AG10803 (cell line): ENCODE measurements at places on chromosomes 7 and 10.

DNA sequence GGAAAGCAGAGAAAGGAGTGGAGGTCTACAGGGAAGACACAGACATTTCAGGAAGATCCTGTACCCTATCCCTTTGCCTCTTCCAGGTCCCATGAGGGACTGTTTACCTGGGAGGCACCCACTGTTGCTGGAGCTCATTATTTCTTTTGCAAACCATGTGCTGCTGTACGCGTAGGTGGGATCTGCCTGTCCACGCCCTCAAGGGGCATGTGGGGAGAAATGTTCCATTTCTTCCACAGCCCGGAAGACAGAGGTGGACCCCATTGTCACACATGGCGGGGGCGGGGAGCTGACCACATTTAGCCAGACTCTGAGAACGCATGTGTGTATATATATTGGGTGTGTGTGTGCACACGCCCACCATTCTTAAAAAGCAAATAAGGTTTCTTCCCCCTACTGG lies 2.0 kb downstream of the PLXNA4 start:
- DNase-seq = no peak

GRCh38 chr10:21208666-21209316 lies 311.7 kb upstream of the NEBL start:
- DNase-seq = no peak

DNA sequence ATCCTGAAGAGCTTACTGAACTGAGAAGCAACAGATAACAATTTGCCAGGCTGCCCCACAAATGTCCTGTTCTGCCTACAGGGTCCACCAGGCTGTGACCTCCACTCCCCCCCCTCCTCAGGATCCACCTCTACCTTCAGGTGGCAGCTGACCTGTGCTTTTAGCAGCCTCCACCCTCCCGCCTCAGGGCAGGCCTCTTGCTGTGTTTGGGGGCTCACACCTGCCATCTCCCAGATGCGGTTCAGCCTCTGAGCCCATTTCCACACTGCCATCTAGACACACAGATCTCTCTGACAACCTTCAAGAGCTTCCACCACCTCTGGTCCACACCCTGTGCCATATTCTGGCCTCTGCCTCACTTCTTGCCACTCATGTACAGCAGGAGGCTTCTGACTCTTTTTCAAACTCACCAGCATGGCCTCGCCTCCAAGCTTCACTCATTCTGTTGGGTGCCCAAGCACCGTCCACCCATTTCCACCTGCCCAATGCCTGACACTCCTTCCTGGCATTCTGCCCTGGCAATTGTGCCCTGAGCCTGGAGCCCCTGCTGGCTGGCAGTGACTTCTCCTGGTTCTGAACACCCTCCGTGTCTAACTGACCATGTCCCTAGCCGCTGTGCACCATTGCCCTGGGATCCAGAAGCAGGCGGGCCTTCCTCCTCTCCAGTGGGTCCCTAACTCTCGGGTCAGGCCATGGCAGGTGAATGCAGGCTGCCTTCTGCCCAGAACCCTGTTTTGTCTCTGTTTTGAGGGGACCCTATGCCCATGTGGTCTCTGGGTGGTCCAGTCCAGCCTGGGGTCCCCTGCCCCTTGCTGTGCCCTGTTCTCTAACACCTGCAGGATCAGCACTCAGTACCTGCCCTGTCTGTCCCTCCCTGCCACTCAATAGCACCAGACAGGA lies 18.5 kb downstream of the TMEM72 start:
- no peak for DNase-seq

DNA sequence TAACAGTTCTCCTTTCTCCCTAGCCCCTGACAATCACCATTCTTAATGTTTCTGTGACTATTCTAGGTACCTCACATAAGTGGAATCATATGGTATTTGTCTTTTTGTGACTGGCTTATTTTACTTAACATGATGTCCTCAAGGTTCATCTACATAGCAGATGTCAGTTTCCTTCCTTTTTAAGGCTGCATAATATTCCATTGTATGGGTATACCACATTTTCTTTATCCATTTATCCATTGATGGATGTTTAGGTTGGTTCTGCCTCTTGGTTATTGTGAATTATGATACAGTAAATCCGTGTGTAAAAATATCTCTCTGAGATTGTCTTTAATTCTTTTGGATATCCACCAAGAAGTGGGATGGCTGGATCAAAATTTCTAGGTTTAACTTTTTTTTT lies 13.2 kb downstream of the BBS9 start:
- DNase-seq = no peak

GRCh38 chr7:20787660-20788419 lies 1.2 kb upstream of the SP8 start:
- DNase-seq = no peak

- no peak for DNase-seq
These were observed 519.1 kb upstream of the FOXK1 start for GRCh38 chr7:4162884-4163564.

GRCh38 chr10:114519306-114519669 lies 115.0 kb upstream of the AFAP1L2 start:
- DNase-seq = no peak

- DNase-seq = no peak
These were observed 437.9 kb downstream of the SDK1 start for GRCh38 chr7:3738964-3739363.
